ENCODE measurements at places on chromosomes 2 and 18.

- no peak for DNase-seq
Measured at GRCh38 chr18:12306752-12307700, 1.0 kb upstream of the TUBB6 start.

DNA sequence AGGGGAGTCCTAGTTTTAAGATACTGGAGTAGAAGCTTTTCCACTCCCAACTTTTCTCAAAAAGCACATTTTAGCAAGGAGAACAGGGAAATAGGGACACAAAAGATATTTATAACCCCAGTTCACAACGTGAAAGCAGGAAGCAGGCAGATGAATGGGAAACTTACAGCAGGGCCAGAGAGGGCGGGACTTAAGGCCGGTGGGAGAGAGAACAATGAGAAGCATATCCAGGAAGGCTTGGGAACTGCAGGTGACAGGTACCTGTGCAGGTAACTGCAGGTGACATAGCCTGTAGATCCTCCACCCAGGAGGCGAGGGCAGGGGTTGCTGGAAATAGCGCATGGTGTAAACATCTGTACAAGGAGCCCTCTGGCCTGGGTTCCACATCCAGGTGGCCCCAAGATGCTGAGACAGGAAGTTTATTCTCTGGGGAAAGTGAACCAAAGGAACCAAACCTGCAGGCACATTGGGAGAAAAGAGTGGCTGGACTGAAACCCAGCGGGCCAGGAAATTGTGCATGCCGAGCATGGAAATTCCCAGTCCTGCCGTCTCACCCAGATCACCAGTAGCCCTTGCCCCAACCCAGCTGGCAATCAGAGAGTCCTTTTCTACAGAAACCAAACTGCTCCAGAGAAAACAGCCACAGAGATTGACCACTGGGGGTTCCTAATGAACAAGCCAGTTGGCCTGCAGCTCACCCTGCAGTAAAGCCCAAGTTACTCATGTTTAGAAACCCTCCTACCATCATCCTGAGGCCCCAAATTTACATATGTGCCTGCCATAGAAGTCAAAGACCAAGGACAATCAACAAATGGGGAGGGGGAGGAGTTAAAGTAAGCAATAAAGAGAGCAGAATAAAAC, 24.3 kb upstream of the COL6A3 start:
- no peak for DNase-seq

DNA sequence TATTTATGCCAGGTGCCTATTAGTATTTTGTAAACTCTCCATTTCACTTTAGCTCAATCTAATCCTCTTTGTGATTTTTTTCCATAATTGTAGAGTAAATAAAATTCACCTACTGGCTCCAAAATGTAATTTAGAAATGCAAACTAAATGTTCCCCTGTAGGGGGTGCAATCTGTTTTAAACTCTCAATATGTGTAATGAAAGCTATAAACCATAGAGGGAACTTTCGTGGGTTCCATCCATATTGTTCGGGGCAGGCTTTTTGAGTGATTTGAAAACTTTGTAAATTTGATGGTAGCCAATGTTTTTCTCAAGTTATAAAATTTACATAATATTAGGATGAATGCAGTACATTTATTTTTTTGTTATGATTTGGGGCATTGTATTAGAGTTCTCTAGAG, 49.4 kb downstream of the TSPYL6 start:
- no peak for DNase-seq

DNA sequence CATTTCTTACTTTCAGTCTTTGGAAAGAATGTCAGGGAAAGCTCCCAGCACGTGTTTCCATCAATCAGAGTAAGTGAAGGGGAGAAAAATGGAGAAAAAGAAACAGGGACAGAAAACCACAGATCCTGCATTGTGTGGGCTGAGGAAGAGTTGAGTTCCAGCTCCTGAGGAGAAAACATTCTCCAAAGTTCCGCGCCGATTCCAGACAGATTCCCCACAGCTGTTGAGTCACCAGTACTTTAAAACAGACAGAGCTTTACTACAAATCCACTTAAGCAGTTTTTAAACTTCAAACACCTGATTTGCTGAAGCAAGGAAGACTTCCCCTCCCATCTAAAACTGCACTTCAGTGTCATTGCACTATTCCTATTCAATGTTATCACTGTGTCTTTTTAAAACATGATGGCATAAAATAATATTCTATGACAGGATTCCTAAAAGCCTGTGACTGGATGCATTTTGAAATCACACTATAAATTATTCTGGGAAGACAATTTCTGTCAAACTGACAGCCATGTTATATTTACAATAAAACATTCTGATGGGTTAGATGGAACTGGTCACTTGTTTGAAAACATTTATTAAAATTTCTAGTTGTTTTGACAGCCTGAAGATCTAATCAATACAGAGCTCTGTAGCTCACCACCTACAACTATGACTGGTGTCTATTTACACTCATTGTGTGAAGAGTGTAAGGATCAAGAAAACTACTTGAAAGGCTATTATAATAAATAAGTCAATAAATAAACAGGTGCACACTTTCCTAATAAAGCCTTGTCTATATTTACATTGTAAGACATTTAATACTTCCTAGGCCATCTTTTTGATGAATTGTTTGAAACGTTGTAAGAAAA, 40.9 kb downstream of the TCF4 start:
- no peak for DNase-seq

- DNase-seq, result no peak
Measured at GRCh38 chr2:28163028-28163427, 229.6 kb upstream of the FOSL2 start.

DNA sequence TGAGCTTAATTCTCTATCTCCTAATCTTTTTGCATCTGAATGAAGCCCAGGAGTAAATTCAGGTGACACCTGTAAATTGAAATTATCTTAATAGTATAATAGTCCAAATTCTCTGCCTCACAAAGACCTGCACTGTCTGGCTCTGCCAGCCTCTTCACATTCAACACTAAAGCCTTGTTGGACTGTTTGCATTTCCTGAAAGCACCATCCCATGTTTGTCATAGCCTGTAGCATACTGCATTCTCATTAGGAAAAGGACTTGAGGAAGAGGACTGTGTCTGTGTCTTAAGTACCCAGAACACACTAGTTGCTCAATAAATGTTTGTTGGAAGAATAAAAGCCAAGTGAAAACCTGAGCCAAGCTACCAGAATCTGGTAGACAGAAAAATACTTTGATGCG, 42.9 kb upstream of the GRHL1 start:
- no peak for DNase-seq

Data from stimulated activated CD4-positive, alpha-beta T cell treated with anti-CD3 and anti-CD28 coated beads, Interleukin-1b, Interleukin-23, amount 100 ng/mL, for 24 hours (primary cell).